Stimulated activated CD4-positive, alpha-beta T cell treated with anti-CD3 and anti-CD28 coated beads, Interleukin-12 subunit alpha, Interleukin-12 subunit beta, amount 100 ng/mL, for 24 hours (primary cell): ENCODE measurements at places on chromosomes 1 and 21.

GRCh38 chr1:109716570-109717090 lies 4.6 kb downstream of the GSTM5 start:
- DNase-seq = no peak

DNA sequence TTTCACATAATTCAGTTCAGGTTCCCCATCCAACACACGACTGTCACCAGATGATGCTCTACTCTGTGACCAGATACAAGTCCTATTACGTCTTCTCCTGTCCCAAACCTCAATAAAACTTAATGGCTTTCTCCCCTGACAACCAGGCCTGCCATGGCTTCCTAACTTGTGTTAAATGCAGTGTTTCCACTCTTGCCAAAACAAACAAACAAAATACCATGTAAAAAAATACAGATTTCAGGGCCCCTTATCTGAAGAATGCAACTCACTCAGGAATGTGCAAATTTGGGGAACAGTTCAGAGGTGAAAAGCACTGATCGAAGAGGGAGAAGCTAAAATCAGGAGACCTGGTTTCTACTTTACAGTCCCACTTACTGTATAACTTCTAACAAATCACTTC lies 863 bp upstream of the NUF2 start:
- no peak for DNase-seq

DNA sequence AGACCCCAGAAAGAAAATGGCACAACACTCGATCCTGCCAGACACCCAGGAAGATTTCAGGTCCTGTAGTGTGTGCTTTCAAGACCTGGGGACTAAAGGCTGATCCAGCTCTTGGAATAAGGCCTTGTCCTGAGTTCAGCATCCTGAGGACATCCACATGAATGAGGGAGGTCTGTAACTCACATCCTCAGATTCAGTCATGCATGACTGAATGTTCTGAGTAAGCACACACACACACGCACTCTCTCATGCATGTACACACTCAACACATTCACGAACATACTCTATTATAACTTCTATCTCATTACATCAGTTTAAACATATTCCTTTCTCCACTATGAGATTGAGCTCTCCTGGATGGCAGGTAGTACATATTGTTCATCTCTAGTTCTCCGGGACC lies 273.4 kb upstream of the BEND5 start:
- DNase-seq = no peak

DNA sequence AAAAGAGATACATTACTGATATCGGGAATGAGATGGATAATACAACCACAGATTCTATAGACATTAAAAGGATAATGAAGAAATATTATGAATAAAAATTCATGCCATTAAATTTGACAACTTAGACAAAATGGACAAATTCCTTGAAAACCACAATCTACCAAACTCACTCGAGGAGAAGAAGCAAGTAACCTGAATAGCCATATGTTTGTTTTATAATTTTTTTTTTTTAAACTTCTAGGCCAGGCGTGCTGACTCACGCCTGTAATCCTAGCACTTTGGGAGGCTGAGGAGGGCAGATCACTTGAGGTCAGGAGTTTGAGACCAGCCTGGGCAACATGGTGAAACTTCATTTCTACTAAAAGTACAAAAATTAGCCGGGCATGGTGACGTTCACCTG lies 327.9 kb downstream of the VAV3 start:
- no peak for DNase-seq

GRCh38 chr1:205929496-205930194 lies 13.6 kb downstream of the SLC26A9 start:
- no peak for DNase-seq
